Mucosa of gallbladder (tissue), 1 donor: ENCODE measurements at places on chromosomes 7 and 10. TPM values are rescaled to one million over a fixed set of nuclear protein-coding genes. Genes with fewer than 3 reads are reported as not detected.

- no peak for DNase-seq
These were observed 239.6 kb downstream of the SKIDA1 start for GRCh38 chr10:21285742-21286331.

NUDT5 gene
- total RNA-seq = 32.8 TPM

- DNase-seq = no peak
These were observed 17.4 kb downstream of the KPNA7 start for GRCh38 chr7:99190359-99191009.

- no peak for DNase-seq
These were observed 38.2 kb upstream of the SLC26A4 start for GRCh38 chr7:107622429-107622828.

- no peak for DNase-seq
These were observed 80.6 kb upstream of the GATAD1 start for GRCh38 chr7:92366730-92367129.
